ENCODE measurements at places on chromosomes 7 and 10.
A peak's percentile ranks its signal among the peaks of the same experiment; 100 is the strongest.

DNA sequence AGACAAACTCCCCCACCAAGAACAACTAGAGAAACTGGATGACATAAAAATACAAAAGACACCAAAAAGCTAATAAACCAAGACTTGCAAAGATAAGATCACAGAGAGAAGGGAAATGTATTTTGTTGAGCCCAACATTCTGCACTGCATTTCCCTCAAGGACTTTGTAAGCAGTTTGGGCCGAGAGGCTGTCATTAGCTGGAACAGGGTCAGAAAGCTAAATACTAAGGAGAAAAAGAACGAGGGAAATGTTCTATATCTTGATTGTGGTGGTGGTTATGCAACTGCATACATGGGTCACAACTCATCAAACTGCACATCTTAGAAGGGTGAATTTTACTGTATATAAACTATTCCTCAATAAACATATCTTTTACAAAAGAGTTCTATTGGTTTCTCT, 315.0 kb downstream of the IPMK start:
- no peak for DNase-seq

- no peak for DNase-seq
These were observed 61.7 kb upstream of the PPP2R2D start for GRCh38 chr10:131838966-131839742.

DNA sequence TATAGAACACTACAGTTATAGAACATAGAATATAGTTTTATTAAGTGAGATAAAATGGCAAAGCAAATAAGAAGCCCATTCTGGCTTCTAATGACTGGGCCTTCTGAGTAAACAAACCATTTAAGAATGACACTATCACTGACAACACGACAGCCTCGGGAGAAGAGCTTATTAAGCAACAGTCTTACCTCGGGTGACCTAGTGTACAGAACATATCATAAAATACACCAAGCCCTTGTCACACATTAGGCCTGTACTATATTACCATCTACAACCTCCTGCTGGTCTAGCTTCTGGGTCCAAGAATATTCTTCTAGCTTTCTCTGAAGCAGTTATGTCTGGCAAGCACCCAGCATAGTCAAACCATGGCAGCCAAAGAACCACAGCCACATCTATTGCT, 32.0 kb downstream of the CCDC186 start:
- DNase-seq = no peak

DNA sequence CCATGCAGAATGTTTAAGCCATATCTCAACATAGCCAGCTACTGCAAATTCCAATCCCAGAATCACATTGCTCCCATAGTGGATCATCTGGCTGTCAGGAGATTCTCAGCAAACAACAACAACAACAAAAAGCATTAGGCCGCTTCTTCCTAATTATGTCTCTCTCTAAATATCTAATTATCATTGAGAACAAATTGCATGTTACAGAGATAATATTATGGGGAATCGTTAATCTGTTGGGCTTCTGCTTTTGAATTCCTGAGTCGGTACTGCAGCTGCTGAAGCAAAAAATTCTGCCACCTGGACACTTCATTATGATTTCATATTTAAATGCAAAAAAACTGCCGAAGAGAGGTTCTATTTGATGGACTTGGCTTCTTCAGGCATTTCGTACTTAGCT, 388.7 kb downstream of the GFRA1 start:
- DNase-seq = no peak

GRCh38 chr7:100808354-100808875, 18.9 kb downstream of the EPHB4 start:
- DNase-seq = no peak

DNA sequence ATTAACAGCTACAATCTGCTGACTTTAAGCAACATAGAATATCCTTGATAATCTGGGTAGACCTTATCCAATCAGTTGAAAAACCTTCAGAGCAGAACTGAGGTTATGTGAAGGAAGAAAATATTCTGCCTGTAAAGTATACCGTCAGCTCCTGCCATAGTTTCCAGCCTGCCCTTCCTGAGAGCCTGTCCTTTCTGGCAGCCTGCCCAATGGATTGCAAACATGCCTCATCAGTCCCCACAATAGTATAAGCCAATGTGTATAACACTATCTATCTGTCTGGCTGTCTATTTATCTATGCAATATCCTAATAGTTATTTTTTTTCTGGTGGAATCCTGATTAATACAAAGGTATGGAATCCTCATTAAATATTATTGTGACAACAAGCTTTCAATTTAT, 489.2 kb upstream of the KCND2 start:
- no peak for DNase-seq

DNA sequence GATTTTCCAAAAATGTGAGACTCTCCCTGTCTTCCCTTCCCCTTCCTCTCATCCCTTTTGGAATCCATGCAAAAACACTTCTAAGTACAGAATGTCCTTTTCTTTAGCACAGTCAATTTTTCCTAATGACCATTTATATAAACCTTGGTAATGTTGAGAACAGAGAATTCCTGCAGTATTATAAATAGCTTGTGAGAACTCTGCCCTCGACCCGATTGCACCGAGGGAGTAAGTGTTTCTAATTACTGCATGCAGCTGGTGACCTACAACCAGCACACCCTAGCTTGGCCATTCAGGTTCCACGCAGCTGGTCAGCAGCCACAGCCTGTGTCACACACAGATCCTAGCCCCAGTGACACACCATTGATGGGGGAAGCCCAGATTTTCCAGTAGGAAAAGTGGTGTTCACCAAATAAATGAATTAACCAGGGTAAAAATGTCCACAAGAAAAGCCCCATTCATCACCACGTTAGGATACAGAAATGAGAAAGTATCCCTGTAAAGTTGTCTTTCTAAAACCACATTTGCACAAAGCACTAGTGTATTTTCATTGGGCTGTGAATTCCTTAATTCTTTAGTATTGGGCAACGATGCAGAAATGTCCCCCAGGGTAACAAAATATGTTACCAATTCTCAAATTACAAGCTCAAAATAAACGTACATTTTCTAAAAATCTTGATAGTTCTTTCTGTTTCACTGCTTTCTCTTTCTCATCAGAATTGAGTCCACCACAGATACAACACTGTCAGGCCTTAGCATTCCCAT, 499.0 kb upstream of the KLF6 start:
- peak; percentile 71 for DNase-seq

GRCh38 chr10:110995301-110995700, 75.9 kb downstream of the SHOC2 start:
- DNase-seq = no peak

DNA sequence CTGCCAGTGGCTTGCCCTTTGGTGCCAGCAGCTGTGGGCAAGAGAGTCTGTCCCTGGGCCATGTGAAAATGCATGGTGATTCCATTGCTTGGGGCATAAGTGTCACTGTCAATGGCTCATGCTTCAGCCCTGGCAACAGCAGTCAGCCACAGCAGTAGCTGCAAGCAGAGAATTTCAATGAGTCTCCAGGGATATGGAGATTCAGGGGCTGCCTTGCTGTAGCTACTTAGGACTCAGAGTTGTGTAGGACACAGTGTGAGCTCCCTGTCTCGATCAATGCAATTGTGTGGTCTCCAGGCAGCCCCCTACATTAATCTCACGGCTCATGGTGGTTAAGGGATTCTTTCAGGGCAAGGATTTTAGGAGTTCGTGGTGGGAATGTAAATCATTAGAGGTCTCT, 126.3 kb upstream of the STARD3NL start:
- DNase-seq = no peak
